NCI-H1694 (cell line): ENCODE measurements at places on chromosomes 12 and 14.

GRCh38 chr14:35742032-35742371 lies 67.1 kb downstream of the RALGAPA1 start:
- no peak for DNase-seq

GRCh38 chr14:80699861-80700260 lies 241.7 kb downstream of the CEP128 start:
- DNase-seq = no peak

DNA sequence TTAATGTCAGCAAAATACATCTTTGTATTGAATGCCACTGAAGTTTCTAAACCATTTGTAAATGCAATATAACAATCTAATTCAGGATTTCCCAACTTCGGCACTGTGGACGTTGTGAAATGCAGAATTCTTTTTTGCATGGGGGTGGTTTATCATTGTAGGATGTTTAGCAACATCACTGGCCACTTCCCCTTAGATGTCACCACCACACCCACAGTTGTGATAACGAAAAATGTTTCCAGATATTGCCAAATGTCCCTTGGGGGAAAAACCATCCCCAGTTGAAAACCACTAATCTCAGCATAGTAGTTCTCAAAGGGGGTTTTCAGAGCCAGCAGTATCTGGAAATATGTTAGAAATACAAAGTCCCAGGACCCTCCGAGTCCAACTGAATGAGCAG lies 203.3 kb downstream of the NAV3 start:
- no peak for DNase-seq

DNA sequence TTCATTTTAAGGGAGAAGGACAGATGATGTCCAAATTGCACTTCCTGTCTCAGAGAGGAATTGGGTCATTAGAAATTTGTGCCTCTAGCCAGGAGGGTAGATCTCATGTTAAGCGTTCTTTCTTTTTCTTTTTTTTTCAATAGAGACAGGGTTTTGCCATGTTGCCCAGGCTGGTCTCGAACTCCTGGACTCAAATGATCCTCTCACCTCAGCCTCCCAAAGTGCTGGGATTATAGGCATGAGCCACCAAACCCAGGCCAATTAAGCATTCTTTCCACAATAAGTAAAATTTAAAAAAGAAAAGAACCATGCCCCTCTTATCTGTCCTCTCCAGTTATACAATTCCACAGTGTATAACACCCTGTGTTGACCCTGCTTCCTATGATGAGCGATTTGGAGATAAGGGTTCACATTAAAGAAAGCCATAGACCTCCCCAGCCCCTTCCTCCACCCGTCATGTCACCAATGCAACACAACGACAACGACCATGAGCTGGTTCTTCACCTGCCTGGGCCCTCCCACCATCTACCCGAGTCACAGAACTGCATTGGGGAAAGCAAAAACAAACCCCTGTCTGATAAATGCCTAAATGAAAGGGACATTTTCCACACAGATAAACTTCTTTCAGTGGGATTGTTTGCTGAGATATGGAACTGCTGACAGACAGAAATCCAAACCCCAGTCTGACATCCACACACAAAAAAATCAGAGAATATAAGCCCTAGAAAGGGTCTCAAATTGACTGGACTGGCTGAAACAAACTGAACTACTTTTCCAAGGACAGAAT lies 37.3 kb downstream of the SSH1 start:
- no peak for DNase-seq

- no peak for DNase-seq
These were observed 21.0 kb downstream of the SLC15A4 start for GRCh38 chr12:128802756-128803155.

GRCh38 chr14:61925043-61925442 lies 162.8 kb downstream of the SNAPC1 start:
- peak; percentile 61 for DNase-seq

DNA sequence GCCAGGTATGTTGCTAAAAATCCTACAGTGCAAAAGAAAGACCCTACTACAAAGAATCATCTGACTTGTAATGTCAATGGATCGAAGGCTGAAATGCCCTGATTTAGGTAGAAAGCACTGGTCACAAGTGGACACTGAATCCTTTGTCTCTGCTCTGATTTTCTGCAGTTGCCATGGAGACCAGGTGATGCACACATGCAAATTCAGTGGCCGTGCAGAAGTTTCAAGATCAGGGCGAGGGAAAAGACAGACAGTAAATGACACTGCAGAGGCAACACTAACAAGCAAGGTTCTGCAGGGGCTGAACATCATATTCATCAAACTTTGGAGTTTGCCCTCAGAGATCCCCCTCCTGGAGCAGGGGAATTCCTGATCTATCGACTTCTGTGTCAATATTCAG lies 370.3 kb upstream of the TMEM132C start:
- no peak for DNase-seq

GRCh38 chr12:218728-219590 lies 5.0 kb upstream of the SLC6A12 start:
- no peak for DNase-seq

DNA sequence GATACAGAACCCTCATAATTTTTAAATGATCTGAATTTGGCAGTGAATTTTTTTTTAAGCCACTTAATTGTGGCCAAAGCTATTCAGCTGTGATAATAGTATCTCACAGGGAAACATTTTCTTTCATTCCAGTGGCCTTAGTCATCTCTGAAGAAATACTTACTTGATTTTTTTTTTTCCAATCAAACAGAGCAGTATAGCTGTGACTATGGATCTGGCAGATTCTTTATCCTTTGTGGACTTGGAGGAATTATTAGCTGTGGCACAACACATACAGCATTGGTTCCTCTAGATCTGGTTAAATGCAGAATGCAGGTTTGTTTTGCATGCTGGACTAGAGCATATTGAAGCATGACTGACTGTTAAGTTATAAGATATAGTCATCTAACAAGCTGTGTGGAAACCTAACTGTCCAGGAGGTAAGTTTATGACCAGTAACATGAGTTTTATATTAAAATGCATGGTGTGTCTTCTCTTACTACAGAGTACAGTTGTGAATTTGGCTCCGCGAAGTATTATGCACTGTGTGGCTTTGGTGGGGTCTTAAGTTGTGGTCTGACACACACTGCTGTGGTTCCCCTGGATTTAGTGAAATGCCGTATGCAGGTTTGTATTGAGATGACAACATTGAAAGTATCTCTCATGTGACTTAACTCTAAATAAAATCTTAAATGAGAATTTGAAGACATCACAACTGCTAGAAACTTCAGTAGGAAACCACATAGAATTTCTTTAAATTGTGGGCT lies 1.9 kb downstream of the SLC25A3 start:
- DNase-seq = no peak

GRCh38 chr14:73251516-73252215 lies 14.4 kb downstream of the PAPLN start:
- no peak for DNase-seq

- DNase-seq = no peak
These were observed 205.6 kb upstream of the RGS6 start for GRCh38 chr14:71726580-71727021.

GRCh38 chr12:108910336-108910735 lies 30.4 kb downstream of the DAO start:
- no peak for DNase-seq

DNA sequence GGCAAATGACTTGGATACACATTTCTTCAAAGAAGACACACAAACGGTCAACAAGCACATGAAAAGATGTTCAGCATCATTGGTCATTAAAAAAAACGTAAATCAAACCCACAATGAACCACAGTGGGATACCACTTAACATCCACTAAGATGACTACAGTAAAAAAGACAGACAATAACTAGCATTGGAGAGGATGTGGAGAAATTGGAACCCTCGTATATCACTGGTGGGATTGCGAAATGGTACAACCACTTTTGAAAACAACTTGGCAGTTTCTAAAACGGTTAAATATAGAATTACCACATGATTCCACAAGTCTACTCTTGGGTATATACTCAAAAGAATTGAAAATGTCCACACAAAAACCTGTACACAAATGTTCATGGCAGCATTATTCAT lies 25.2 kb upstream of the PPFIBP1 start:
- DNase-seq = no peak

DNA sequence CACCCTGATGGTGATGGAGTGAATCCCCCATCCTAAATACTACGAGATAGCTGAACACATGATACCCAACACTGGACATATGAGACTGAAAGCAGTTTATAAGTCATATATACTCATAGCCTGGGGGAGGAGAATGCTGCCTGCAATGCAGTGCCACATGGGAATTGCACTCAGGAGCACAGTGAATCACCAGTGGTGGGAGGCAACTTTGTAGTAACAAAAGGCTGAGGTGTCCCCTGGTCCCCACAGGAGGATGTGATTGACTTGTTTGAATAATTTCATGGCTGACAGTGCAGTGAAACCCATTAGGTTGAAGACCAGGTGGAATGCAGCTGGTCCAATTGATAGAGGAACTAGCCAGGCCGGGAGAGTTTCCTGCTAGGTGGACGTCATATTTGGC lies 20.2 kb downstream of the CCDC38 start:
- no peak for DNase-seq

DNA sequence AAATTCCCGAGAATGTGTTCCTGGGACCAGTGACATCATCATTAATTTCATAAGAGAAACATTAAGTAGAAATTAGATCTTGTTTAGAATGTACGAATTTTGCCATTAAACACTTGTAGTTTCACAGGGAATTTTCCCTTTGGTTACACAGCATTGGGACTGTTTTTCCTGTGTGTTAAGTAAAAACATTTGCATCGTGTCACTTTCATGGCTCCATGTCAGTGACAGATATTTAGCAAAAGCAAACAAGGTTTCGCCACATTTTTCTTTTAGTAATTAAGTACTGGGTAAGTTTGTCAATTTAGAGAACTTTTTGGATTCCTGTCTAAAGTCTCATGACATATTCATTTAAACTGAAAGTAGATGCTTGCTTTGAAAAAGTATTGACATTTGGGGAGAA lies 45.5 kb upstream of the OVCH1 start:
- DNase-seq = no peak

GRCh38 chr14:31568161-31568560 lies 7.0 kb downstream of the NUBPL start:
- no peak for DNase-seq

DNA sequence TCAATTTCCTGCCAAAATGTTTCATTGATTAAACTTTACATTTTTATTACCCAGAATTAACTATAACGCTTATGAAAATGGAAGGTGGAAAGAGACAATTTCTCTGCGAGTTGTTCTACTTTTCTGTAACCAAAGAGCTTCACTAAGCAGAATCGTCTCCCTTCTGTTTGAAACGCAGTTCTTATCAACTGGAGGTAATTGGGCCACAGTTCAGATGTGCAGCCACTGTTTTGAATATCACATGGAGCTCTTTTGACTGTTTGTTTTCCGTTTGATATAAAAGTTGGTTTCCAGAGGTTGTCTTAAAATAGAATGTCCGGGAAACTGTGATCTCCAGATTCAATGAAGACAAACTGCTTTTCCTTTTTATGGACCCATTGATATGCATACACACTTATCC lies 183.3 kb upstream of the SEL1L start:
- no peak for DNase-seq

GRCh38 chr14:81686512-81686911 lies 152.9 kb upstream of the SEL1L start:
- DNase-seq = no peak

DNA sequence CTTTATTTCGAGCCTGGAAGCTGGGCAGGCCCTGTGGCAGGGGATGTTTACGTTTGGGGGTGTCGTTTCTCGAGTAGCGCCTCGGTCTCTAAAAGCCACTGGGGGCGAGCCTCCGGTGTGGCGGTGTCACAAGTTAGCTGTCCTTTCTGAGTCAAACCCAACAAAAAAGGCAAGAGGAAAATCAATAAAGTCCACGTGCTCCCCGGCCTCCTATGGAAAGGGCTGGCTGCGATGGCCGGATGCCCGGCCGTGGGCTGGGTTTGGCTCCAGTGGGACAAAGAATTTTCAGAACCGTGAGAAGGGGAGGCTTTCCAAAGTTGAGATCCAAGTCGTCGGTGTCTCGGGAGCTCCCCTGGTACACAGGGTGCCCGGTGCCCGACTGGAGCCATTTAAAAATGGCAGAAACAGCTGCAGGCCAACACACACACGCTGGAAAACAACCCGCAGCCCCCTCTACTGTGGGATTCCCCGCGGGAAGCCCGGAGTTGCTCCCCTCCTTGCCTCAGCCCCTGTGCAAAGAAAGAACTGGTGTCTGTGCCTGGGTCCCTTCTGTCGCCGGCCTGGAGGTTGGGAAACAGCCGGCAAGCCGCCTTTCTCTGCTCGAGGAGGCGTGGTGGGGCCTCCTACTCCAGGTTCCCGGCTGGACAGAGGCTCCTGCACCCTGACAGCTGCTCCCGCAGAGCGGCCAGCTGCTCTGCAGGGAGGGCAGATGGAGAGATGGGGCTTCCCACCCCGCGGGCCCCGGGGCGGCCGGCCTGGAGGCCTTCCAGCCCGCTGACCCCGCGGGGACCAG lies 1.9 kb downstream of the BCL7A start:
- peak; percentile 47 for DNase-seq

- DNase-seq = no peak
These were observed at the start of gene ASPG for GRCh38 chr14:104085032-104085888. Gene ASPG (plus strand): TSS chr14:104085700. CDS start chr14:104085771, 71 bp downstream.

GRCh38 chr12:92595663-92596062 lies 107.1 kb upstream of the PLEKHG7 start:
- DNase-seq = no peak

GRCh38 chr14:20726531-20726930 lies 19.2 kb upstream of the EDDM3A start:
- no peak for DNase-seq

GRCh38 chr12:93292731-93293566 lies 84.8 kb upstream of the NUDT4 start:
- DNase-seq = no peak

- DNase-seq = no peak
These were observed 54.5 kb upstream of the IGF1 start for GRCh38 chr12:102534899-102535298.

DNA sequence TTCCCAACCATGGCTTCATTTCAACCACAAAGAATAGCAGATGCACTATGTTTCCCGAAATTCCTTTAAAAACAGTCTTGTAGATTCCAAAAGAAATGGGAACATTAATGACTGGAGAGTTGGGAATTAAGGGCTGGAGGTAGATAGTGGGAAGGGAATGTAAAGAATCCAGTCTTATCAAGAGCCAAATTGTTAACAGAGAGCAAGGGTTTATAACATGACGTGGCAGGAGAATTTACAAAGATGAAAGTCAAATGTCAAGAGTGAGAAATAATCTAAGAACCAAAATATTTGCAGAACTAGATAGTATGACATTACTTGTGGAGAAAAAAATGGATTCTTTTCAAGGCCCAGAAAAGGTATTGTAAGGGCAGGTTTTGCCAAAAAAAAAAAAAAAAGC lies 200.9 kb downstream of the GRIN2B start:
- DNase-seq = no peak

- no peak for DNase-seq
These were observed 50.3 kb upstream of the SRSF5 start for GRCh38 chr14:69716478-69717187.

DNA sequence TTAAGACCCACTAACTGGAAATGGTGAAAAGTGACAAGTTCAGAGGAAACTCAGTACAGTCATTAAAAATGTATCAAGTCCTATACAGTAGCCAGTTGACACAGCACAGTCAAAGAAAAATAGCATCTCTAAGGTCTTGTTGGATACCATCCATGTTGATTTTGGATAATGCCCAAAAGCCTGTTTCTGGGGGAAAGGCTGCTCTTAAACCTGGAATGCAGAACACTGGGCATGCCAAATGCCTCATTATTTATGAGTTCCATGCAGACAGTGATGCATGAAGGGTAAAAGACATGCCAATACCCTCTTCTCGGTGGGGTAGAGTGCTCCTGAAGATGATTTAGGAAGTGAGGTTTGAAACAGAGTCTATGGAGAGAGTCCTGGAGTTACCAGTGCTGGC lies 29.6 kb downstream of the KCNK13 start:
- peak; percentile 97 for DNase-seq

GRCh38 chr12:24483732-24484131 lies 465.2 kb downstream of the BCAT1 start:
- no peak for DNase-seq
